ENCODE measurements at places on chromosomes 7 and 10.

- no peak for DNase-seq
These were observed 32.5 kb downstream of the NUB1 start for GRCh38 chr7:151374139-151374538.

DNA sequence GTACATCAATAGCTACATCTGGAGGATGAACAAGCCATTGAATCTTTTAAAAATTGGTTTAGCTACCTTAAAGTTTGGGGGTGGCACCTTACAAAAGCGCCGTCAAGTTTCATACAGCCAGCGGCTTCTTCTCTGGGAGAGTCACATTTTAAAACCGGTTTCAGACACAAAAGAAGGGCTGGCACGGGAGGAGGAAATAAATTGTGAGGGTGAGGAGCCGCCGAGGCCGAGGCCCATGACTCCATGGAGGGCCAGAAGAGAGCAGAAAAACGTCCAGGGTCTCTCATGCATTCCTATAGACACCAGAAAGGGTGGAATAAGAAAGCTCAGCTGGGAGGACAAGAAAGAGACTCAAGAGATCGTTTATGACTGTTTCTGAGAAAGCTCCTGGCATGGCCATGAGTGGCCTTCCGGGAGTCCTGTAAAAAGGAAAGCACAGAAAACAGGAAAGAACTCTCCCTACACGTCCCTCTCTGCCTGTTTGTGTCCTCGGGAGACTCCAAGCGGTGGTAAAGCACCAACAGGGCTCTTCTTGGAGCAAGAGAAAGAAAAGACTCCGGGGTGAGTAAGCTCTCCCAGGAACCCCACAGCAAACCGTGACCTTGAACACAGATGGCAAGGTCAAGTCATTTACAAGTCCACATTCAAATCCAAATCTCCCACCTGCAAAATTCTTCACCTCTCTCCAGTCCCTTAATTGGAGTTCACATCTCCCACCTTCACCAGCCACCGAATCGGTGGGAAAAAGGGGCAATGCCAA is 1.8 kb downstream of the FRAT2 start:
- DNase-seq = no peak

DNA sequence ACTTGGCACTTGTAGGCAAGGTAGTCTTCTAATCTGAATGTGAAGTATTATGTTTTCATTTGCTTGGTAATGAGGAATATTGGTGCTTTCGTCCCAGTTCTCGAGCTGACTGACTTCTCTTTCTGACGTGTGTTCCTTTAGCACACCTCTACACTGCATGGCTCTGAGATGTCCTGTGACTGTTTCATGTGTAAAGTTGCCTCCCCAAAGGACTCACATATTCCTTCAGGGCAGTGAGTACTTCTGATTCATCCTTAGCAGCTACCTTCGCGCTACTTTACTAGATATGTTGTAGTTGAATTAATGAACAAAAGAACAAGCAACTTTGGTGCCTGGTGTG is 113.7 kb downstream of the EGFR start:
- no peak for DNase-seq

DNA sequence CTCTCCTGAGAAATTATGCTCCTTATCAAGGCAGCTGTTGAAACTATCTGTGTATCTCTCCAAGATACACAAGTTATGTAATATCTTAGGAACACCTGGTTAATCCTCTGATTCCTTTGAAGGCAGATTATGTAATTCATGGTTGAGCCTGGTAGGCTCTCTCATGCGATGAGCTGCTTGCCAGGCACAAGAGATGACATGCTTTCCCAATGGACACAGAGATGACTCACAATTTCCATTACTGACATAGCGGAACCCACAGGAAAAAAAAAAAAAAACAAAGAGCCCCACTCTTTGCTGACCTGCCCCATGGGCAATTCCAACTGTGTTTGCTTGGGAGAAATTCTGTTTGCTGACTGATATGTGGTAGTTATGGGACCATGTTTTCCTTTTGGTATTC is 736.4 kb upstream of the PHF14 start:
- no peak for DNase-seq

GRCh38 chr10:126234630-126235029 is 153.6 kb downstream of the ADAM12 start:
- DNase-seq = no peak

DNA sequence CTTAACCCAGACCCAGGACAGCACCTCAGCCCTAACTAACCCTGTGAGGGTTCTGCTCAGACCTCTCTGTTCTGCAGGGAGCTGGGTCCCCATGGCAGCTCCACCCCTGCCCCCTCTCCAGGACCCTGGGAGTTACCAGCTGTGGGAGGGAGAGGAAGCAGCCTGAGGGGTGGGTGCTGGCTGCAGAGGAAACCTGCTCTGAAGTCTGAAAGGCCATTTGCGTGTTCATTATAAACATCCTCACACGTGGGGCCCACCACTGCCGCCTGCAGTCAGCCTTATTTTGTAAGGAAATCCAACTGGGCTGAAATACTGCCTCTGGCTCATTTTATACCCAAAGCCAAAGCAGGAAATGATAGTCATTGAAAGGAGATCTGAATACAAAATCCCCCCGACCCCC is 195.7 kb downstream of the TCERG1L start:
- DNase-seq = no peak

DNA sequence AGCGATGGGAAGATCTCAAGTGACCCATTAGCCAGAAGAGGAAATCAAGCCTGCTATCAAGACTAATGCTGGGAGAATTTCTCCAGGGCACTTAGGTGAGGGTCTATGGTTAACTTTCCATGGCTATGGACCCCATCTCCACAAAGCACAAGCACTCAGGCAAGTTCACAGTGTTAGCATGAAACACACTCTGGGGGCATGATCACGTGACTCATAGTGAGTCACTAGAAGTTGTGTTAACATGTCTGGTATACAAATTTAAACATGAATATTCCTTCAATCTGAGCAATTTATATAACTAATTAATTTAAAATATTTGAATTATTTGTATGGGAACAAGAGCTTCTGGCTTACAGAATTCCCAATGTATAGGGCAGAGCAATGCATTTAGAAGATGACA is 131.8 kb downstream of the FAM204A start:
- DNase-seq = no peak

- no peak for DNase-seq
These were observed 137.9 kb upstream of the HDAC9 start for GRCh38 chr7:18357691-18358090.

DNA sequence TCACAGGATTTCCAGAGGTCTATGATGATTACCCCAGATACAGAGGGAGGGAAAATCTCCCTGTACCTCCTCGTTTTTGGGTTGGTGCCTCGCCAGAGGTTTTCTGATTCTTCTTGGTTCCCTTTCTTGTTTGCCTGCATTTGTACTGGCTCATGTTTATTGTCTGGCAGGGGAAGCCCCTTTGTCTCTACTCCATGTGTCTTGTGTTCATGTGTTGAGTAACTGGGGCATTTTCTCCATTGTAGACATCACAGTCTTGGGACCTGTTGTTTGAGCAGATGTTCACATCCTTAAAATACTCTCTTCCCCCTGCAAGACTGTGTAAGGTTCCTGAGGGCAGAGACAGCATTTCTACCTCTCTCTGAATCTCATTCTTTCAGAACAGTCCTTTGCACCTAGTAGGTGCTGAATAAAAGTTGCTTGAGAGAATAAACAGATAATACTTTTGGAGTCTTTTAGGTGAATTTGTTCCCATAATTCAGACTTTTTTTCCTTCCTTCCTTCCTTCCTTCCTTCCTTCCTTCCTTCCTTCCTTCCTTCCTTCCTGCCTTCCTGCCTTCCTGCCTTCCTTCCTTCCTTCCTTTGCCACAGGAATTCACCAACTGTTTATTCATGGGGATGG is 25.1 kb downstream of the CDK14 start:
- DNase-seq = no peak
